Stimulated activated CD8-positive, alpha-beta memory T cell treated with anti-CD3 and anti-CD28 coated beads, Interleukin-4, amount 100 ng/mL, for 1 hour (primary cell): ENCODE measurements at places on chromosomes 7 and 10.

GRCh38 chr10:116331815-116332214 lies 7.6 kb downstream of the CCDC172 start:
- no peak for DNase-seq

- no peak for DNase-seq
Observed at GRCh38 chr7:38007096-38007495, 86.7 kb downstream of the EPDR1 start.

GRCh38 chr10:67609996-67610793 lies 85.8 kb downstream of the CTNNA3 start:
- DNase-seq = no peak

GRCh38 chr10:78047314-78047891 lies 13.7 kb downstream of the RPS24 start:
- DNase-seq = peak; percentile 72

- DNase-seq = no peak
Observed at GRCh38 chr7:87498893-87499292, 23.4 kb upstream of the ABCB4 start.

DNA sequence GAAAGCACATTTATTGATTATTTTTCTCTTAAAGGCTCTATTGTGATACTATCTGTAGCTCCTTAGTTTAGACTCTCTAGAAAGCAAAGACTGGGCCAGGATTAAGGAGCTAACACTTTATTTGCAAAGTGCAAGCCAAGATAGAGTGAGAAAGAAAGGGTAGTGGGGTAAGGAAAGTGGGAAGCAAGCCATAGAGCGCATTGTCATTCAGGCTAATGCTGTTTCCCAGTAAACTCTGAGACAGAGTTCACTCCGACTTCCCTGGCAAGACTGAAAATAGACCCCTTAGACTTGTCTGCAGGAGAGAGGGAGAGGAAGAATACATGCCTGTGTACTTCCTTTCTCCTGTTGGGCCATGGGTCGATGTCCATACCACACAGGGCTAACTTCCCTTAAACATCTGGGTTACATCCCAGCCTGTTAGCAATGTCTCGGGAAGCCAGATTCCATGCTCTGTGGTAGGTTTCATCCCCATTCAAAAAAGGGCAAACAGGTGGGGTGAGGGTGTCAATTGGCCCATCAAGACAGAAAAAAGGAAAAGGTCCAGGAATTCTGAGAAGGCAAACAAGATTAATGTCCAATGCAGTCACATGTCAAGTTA lies 875.8 kb upstream of the CELF2 start:
- DNase-seq = no peak

DNA sequence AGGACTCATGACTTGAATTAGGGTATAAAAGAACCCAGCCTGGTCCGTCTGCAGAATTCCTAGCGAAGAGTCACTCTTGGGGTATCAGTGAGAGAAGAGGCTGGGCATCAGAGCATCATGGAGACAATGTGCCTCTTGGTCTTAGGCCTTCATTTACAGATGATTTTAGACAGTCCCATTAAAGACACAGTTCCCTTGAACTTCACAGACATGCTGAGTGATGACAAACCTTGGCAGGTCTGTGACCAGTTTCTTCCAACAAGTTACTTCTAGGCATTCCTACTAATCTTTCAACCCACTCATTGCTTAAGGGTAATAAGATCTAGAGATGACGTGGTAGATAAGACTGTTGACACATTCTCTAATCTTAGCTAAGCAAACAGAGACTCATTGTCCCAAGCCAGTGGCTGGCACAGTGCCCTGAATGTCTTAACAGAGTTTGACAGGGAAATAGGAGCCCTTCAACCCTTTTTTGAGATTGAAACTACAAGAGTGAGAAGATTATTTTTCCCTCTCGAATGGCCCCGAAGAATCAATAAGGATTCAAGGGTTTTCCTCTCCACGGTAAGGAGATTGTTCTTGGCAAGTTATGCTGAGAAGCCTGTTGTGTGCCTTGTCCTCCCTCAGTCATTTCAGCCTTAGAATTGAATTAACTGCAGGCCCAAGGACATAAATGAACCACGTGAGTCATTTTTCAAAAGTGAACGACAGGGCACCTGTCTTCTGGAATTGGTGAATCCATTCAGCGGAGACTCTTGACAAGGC lies 281.1 kb downstream of the CCDC3 start:
- no peak for DNase-seq

DNA sequence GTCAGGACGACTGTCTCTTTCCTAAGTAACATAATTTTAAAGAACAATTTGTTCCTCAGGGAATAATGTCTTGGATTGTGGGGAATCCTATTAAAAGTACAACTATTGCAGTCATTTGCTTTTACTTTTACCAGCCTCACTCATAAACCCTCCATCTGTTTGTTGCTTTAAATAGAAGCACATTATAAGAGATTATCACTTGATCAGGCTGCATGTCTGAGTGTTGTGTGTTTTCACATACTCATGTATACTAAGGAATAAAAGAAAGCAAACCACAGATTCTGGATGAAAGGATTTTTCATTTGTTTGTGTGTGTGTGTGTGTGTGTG lies 1077.8 kb downstream of the KCNMA1 start:
- DNase-seq = no peak

DNA sequence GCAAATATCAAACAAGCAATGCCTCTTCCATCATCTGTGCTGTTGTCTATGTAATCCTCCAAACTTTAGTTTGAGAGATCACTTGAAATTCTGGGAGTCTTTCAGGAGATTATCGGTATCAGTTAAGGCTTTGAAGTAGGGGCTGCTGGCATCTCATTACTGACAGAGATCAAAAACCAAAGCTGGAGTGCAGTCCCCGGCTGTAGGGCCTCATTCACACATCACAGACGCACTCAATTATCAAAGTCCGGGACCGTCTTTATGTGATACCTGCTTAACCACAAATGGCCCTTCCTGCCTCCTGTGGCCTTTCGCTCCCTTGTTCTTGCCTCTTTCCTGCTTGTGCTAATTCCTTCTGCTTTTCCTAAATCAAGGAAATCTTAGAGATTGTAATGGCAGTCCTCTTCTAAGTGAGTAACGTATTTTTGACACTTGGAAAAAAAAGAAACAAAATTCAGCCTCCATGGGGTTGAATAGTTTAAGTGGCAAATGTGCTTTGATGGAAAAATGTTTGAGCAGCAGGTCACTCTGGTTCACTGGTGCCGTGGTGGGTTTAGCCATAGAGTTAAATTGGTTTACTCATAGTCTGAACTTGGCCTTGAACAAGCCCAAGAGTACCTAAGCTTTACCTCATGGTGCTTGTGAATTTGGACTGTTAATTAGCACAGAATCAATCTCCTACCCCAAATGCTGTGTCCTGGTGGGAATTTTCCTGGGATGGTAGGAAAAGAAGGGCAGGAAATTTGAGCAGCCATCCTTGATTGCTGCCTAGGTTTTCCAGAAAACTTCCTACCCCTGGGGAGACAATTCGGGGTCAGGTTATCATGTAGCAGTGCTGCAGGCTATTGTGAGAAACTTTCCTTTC lies 178.9 kb upstream of the LYZL1 start:
- DNase-seq = no peak

GRCh38 chr7:47320296-47320695 lies 261.6 kb downstream of the TNS3 start:
- no peak for DNase-seq

DNA sequence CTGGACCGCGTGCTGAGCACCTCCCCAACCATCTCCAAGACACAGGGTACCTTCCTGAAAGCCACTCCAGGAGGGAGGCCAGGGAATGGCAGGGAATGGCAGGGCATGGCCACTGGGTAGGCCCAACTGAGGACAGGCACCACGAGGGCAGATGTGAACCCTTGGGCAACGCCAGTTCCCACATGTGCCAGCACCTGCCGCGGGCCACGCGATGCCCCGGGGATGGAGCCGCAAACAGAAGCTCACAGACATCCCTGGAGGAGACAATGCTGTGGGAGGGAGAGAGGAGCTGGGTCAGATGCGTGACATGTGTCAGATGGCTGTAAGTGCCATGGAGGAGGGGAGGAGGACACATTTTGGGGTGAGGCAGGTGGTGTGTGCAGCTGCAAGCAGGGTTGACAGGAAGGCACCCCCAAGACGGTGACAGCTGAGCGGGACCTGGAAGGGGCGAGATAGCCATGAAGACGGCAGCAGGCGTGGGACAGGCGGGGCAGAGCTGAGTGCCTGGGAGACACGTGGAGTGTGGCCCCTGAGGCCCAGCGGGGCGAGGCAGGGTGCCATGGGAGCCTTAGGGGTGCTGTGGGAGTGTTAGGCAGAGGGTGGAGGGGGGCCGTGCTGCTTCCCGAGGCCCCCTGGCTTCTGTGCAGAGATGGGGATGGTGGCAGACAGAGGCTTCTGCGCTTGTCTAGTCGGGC lies 27.7 kb downstream of the IQCE start:
- no peak for DNase-seq

GRCh38 chr7:158646766-158647474 lies 57.7 kb downstream of the NCAPG2 start:
- DNase-seq = no peak

GRCh38 chr10:29119374-29119773 lies 169.5 kb upstream of the LYZL1 start:
- DNase-seq = no peak

GRCh38 chr10:14823966-14824365 lies 13.9 kb downstream of the CDNF start:
- DNase-seq = no peak

GRCh38 chr10:88045096-88045495 lies 181.7 kb downstream of the PTEN start:
- no peak for DNase-seq

DNA sequence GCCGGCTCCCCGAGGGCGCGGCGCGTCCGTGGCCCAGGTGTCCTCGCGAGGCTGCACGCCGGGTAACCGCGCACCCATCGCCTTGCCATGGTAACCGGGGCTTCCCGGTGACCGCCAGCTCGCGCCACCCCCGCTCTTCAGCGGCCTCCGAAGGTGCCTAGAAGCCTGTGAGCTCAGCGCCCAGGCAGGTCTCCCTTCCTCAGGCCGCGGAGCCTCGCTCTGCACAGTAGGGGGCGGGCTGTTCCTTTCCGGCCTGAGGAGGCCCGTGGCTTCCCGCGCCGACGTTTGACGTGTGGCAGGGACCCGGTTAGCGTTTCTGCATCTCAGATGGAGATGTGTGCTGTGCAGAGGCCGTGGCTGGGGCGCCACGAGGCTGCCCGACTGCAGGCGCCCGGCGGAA lies 117.1 kb downstream of the DYNC2I1 start:
- DNase-seq = no peak

- DNase-seq = no peak
Observed at GRCh38 chr10:51599647-51600046, 99.7 kb downstream of the CSTF2T start.

DNA sequence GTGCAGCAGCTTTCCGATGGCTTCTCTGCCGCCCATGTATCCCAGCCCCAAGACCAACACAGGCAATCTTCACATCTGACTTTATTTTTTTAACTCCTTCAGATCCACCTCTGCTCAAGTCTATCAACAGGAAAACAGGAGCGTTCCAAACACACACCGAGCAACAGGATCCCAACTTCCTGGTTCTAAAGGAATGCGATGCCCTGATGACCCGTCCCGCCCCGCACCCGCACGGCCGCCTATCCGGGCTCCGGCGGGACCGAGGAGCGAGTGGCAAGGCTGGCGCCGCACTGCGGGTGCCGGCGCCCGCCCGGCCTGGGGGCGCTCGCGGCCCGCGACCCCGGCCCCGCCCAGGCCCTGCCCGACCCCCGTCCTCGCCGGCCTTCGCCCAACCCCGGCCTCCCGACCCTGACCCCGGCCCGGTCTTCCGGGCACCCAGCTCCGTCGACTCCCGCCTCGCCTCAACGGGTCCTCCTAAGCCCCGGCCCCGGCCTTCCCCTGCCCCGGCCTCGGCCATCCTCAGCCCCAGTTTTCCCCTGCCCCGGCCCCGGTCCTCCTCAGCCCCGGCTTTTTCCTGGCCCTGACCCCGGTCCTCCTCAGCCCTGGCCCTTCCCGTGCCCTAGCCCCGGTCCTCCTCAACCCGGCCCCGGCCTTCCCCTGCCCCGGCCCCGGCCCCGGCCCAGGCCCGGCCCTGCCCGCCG lies 730 bp downstream of the LARP4B start:
- no peak for DNase-seq

DNA sequence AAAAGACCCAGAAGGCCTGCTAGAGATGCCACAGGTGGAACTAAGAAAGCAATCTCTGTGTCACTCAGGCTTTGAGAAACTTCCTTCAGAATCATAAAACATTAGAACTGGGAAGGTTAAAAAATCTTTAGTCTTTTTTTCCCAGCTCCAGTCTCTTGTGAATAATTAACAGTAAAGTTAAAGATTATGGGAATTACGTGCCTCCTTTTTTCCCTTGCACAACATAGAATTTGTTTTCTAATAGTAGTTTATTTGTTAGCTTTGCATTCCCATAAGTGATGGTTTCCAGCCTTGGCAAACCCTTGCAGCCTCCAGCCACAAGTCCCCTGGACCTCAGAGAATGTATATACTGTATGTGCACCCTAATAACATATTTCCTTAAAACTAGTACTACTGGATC lies 128.3 kb downstream of the TPST1 start:
- no peak for DNase-seq

DNA sequence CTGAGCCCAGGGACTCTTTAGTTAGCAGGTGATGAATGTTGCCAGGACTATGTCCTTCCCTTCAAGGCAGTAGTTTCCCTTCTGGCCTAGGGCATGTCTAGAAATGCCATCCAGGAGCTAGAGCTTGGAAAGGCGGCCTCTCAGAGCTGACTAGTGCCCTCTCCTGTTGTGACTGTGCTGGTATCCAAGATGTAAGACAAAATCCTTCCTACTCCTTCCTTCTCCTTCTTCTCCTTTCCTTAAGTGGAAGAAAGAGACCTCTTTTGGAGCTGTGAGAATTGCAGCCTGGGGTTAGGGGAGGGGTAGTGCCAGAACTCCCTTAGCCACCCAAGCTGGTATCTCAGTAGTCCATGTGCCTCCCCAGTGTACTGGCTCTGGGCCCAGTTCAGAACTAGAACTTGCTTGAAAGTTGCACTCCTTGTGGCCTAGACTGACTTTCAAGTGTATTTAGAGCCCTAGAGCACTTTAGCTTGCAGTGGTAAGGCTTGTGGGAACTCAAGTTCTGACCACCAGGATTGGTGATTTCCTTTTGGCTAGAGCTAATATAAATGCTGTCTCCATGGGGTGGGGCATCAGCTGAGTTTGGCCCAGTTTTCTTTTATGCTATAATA lies 118.8 kb downstream of the NPSR1 start:
- DNase-seq = no peak

DNA sequence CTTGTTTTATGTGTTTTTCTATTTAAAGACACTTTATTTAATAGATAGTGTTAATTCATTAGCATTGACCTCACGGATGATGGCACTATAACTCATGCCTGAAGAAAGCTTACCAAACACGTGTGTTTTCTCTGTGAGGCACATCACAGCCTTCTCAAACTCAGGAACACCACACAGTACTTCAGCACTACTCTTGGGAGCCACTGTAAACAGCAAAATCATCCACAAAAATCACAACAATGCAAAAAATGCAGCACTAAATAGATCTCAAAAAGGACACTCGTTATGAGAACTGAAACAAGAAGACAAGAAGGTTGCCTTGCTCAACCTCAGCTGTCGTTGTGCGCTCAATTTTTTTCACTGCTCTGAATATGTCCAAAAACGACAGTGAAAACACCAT lies 12.0 kb upstream of the PARP12 start:
- no peak for DNase-seq

- DNase-seq = no peak
Observed at GRCh38 chr10:71473671-71474599, 77.2 kb downstream of the CDH23 start.

GRCh38 chr10:128527711-128528110 lies 401.5 kb upstream of the MKI67 start:
- DNase-seq = no peak
